Chondrocyte (in vitro differentiated cells): ENCODE measurements at places on chromosomes 12 and 14. TPM values are rescaled to one million over a fixed set of nuclear protein-coding genes. Genes with fewer than 3 reads are reported as not detected.
A peak's percentile ranks its signal among the peaks of the same experiment; 100 is the strongest.

- no peak overlapping the region for H3K4me3 ChIP-seq
- no peak overlapping the region for H3K27ac ChIP-seq
- H3K4me1 ChIP-seq = no peaks in the 10 kb centered on the region
- peaks cover 4% of the 10 kb centered on the region for H3K27me3 ChIP-seq
- no peak for DNase-seq
Observed at GRCh38 chr14:78324353-78324752, 154.2 kb downstream of the NRXN3 start.

GRCh38 chr12:112207397-112207924, 82.1 kb downstream of the TRAFD1 start:
- no peaks in the 10 kb centered on the region for H3K27me3 ChIP-seq
- H3K27ac ChIP-seq = no peak overlapping the region
- no peak for DNase-seq
- no peak overlapping the region for H3K4me3 ChIP-seq

GRCh38 chr12:59678759-59679411, 83.1 kb downstream of the SLC16A7 start:
- no peaks in the 10 kb centered on the region for H3K36me3 ChIP-seq
- no peak overlapping the region for H3K27ac ChIP-seq
- peak; percentile 73 for DNase-seq
- H3K4me3 ChIP-seq = no peak overlapping the region

DNA sequence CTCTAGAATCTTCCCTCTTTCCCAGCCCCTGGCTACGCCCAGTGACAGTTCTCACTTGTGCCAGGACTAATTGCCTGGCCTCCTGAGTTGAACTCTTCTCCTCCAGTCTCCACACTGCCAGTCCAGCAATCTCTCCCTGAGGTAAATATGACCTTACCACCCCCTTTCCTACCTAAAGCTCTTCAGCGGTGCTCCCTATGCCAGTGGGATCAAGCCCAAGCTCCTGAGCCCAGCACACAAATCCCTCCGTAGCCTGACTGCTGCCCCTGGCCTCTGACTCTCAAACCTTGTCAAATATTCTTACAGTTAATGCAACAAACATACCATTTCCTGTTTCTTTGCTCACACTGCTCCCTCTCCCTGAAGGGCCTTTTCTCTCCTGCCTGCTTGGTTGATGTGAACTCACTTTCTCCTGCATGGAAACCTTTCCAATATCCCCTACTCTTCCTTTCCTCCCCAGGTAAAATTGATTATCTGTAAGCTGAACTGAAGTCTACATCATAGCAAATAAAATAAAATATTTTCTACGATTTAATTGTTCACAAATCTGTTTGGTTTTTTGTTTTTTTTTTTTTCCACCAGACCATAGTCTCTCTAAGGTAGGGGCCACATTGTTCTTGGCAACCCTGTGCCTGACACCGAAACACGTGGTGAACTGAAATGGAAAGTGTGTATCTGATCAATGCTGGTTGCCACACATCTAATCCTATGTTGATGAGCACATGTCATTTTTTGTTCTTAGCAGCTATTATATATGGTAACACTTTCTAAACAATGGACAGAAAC, 147.5 kb downstream of the SLC38A6 start:
- H3K36me3 ChIP-seq = peaks cover 1% of the 10 kb centered on the region
- H3K27me3 ChIP-seq = no peaks in the 10 kb centered on the region
- H3K27ac ChIP-seq = peak overlapping the region; percentile 92
- H3K4me3 ChIP-seq = no peak overlapping the region
- DNase-seq = no peak

GRCh38 chr14:91348845-91349465, 68.7 kb downstream of the CCDC88C start:
- no peak for DNase-seq
- no peaks in the 10 kb centered on the region for H3K4me1 ChIP-seq
- peaks cover 2% of the 10 kb centered on the region for H3K36me3 ChIP-seq
- H3K4me3 ChIP-seq = no peak overlapping the region
- H3K27me3 ChIP-seq = peaks cover 4% of the 10 kb centered on the region

PRKD1 gene
- 10.1 to 14.5 TPM (median 11.1 TPM) in 3 replicates for total RNA-seq

MYO1H gene
- not detected in 3 replicates for total RNA-seq

KRT75 gene
- not detected in 3 replicates for total RNA-seq

TBC1D30 gene
- total RNA-seq = 1.7 to 2.0 TPM (median 1.7 TPM) in 3 replicates

PPP1R3E gene
- 11.0 to 20.7 TPM (median 11.2 TPM) in 3 replicates for total RNA-seq
